Naive thymus-derived CD8-positive, alpha-beta T cell (primary cell): ENCODE measurements at places on chromosomes 6 and 20. TPM values are rescaled to one million over a fixed set of nuclear protein-coding genes. Genes with fewer than 3 reads are reported as not detected.

The TMEM30A gene
- total RNA-seq = 68.3 TPM

DNA sequence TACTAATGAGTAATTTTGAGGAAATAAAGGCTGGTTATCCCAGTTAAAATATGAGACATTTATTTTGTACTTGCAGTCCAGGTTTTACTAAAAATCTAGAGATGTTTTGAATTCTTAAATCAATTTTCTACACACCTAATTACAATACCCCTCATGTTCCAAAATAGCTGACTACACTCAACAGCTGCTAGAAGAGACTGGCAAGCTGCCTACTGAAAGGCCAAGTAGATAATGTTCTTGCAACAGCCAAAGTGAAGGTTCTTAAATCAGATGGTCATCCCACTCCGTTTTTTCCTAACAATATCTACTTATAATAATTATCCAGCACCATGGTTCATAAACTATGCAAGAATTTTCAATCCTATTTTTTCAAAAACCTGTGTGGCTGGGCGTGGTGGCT is 69.0 kb downstream of the DTNBP1 start:
- peaks cover 60% of the 10 kb centered on the region for H3K4me1 ChIP-seq
- no peak overlapping the region for H3K27ac ChIP-seq
- no peaks in the 10 kb centered on the region for H3K27me3 ChIP-seq
- DNase-seq = no peak

- H3K27ac ChIP-seq = no peak overlapping the region
- peaks cover 6% of the 10 kb centered on the region for H3K4me1 ChIP-seq
- peaks cover 21% of the 10 kb centered on the region for H3K36me3 ChIP-seq
- no peak for DNase-seq
- H3K27me3 ChIP-seq = no peaks in the 10 kb centered on the region
Measured at GRCh38 chr6:132736239-132736638, 21.5 kb downstream of the VNN2 start.

DNA sequence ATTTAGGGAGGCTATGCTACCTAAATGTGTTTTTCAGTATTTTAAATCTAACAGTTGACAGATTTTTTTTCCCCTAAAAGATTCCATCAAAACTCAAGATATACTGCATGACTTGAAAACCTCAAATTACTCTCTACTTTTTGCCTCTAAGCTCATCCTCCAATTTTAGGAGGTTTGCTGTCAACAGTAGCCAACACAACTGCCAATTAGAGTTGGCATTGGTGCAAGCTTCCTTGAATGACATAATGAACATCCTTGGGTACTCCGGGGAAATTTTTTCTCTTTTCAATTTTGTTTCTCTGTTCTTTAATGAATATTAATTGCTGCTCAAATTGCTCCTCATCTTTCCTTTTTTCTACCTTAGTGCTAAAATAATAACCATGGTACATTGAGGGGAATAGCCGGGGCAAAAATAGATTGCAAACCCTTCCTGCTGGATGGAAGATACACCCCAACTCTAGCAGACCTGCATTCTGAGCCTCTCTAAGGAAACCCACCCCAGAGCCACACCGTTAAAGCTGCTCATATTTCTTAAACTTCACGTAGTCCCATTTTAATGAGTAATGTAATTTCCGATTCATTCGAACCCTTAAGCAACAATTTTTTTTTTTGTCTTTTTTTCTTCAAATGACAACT is 34.3 kb downstream of the SLC22A23 start:
- H3K4me1 ChIP-seq = peaks cover 7% of the 10 kb centered on the region
- no peak overlapping the region for H3K27ac ChIP-seq
- H3K36me3 ChIP-seq = no peaks in the 10 kb centered on the region
- no peaks in the 10 kb centered on the region for H3K27me3 ChIP-seq
- no peak overlapping the region for H3K4me3 ChIP-seq

DNA sequence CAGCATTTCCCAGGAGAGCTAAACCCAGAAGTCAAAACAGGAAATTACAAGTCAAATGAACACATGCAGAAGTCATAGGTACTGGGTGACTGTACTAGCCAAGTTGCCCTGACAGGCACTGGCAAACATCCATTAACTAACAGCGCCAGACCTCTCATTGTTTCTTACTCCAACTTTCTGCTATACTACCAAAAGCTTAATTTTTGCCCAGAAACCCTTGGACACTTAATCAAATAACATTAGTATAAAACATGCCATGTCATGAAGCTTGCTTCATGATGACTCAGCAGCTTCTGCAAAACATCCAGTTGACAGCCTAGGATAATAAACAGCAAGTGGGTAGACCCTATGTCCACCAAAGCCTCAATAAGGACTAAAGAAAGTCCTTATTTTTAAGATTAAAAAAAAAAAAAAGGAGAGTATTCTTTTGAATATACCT is 3.5 kb downstream of the NUP153 start:
- no peaks in the 10 kb centered on the region for H3K27me3 ChIP-seq
- H3K4me3 ChIP-seq = peak overlapping the region; percentile 15
- peaks cover 2% of the 10 kb centered on the region for H3K36me3 ChIP-seq

DNA sequence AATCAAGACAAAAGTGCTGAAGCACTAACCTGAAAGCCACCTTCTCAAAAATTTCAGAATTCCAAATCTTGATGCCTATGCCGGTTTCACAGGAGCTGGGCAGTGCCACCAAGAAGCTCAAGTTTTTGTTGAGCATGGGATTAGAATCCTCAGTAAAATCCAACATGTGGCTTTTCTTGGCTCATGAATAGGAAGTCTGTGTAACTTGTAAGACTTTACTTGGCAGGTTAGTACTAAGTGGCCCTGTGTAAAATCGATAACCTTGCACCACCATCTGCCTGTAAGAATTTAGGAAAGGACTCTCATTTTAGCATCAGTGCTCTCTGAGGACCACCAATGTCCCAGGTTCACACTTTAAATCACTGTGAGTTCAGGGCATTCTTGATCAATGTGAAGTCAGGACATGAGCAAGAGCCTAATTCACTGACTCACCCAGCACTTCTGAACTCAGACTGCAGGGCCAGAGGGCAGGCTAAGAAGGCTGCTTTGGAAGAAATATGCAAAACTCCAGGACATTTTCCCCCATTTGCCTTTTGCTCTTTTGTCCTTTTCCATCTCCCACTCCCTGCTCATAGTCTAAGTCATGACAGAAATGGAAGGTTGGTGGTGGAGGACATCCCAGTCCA is 113.2 kb downstream of the EDN1 start:
- H3K4me1 ChIP-seq = no peaks in the 10 kb centered on the region
- H3K27ac ChIP-seq = no peak overlapping the region
- H3K27me3 ChIP-seq = peaks cover 2% of the 10 kb centered on the region
- no peaks in the 10 kb centered on the region for H3K36me3 ChIP-seq
- H3K4me3 ChIP-seq = no peak overlapping the region

DNA sequence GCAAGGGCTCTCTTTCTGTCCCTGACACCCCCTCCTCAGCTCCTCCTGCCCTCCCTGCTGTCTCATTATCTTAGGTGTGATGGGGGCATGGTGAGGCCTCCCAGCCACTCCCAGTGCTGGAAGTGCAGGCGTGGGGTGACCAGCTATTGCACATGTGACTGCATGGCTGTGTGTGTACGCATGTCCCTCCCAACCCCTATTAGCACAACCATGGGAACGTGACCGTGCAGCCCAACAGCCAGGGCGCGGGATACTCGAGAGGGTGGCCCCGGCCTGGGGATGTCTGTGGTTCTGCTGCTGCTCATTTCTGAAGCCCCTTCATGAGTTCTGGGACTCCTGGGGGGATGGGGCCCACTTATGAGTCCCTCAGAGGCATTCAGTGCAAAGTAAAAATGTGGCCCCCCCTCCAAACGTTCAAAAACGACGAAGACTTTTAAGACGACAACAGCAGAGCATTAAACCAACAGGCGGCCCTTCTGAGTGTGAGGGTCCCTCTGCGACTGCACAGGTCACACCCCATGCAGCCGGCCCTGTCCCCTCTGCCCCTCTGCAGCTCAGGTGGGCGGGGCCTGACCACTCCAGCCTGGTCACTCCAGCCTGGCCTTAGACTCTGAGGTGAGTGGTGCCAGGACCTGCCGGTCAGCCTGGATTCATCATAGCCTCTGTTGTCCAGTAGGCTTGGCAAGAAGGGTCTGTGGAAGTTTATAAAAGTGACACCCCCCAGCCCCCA is 51.1 kb downstream of the RBM38 start:
- no peaks in the 10 kb centered on the region for H3K27me3 ChIP-seq
- H3K27ac ChIP-seq = no peak overlapping the region
- H3K4me3 ChIP-seq = no peak overlapping the region
- H3K4me1 ChIP-seq = peaks cover 10% of the 10 kb centered on the region
